Stimulated activated CD4-positive, alpha-beta T cell treated with anti-CD3 and anti-CD28 coated beads, TNF-alpha, amount 100 ng/mL, for 48 hours (primary cell): ENCODE measurements at places on chromosomes 11 and 22.

DNA sequence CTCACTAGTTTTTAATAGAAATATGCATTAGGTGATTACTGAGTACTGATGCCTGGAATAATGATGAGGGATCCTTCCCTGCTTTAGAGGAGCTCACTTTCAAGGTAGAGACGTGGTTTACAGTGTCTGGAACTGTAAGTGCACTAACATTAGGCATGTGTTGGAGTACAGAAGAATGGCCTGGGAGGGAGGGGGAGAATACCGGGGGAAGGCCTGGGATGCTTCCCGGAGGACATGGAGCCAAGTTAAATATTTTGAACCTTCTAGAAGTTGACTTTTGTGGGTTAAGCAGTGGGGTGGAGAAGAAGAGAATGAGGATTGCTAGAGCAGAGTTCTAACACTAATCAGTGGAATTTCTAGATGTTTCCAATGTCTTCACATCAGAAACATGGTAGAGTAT is 261.6 kb downstream of the NELL1 start:
- no peak for DNase-seq

- DNase-seq, result peak; percentile 44
Observed at GRCh38 chr22:24803064-24803542, 2.9 kb upstream of the SGSM1 start.

DNA sequence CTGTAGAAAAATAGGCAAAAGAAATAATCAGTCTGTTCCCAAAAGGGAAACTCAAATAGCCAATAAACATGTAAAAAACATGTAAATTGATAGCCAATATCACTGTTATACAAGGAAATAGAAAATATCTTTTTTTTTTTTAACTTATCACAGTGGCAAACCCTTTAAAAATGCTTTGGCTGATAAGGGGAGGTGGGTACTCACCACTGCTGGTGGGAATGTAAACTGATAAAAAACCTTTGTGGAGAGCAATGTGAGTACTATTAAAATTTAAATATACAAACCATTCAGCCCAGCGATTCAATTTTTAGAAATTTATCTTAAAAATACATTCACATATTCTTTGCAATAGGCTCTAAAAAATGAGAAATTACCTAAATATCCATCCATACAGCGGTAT is 3.6 kb downstream of the RPUSD4 start:
- DNase-seq, result no peak

DNA sequence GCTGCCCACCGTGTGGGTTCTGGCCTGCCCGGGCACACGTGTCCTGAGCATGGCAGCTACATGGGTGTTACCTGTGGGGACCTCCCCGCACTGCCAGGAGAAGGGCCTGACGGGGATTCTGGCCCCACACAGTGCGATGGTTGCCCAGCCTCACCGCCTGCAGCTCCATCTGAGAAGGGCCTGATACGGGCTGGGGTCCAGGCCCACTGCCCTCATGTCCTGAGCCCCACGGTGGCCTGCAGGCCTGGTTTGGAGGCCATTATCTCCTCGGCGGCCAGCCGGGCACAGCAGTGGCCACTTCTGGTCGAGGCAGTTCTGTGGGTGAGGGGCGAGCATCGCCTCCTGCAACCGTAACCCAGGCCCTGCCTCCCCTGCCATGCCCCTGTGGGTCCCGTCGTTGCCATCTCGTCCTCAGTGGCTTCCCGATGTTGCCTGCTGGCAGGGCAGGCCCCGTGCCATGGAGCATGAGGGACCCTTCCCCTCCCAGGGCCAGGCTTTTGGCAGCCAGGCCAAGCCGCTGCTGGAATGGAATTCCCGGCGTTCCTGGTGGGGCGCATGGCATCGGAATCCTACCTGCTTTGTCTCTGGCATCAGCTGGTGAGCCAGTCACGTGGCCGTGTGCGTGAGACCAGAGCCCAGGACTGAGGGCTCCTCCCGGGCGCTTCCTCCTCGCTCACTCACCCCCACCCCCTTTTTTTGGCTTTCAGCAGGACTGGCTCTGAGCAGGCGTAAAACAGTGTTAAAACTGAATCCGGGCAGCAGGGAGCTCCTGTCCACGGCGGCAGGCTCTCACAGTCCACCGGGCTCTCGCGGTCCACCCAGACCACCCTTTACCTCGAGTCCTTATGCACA is 71.9 kb upstream of the PPARA start:
- DNase-seq, result no peak

DNA sequence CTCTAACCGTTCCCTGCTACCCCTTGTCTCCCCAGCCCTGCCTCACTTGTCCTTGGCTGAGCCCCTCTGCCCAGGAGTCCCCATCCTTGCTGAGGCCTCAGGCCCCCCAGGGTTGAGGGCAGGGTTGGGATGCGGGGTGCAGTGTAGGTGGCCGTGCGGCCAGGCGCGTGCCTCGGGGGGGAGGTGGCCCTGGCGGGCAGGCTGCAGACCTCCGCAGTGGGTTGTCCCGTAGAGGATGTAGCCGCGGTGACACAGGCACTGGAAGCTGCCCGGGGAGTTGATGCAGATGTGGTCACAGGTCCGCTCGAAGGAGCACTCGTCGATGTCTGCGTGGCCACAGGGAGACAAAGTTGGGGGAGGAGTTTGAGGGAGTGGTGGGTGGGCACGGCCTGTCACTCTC is 41.9 kb upstream of the TTLL12 start:
- DNase-seq, result no peak

GRCh38 chr11:43573233-43573632 is 107.3 kb upstream of the HSD17B12 start:
- DNase-seq, result no peak

GRCh38 chr11:63599211-63600122 is 14.8 kb downstream of the PLAAT3 start:
- no peak for DNase-seq

GRCh38 chr11:120932305-120932915 is 91.5 kb upstream of the TBCEL start:
- DNase-seq, result no peak

DNA sequence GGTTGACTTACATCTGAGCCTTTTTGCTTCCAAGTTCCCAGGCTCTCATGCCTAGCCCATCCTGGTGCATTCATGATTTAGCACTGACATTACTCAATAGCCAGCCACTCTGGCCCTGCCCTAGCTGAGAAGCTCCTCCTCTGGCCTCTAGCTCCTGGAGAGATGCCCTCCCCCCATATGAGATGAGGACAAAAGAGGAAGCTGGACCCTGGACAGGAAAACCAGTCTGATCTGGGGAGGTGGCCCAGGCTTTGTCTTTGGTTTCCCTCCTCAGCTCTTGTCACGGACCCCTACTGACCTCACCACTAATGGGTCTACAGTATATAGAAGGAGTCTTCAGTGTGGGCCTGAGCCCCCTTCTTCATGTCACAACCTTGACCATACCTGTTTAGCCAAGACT is 3.0 kb downstream of the RHOG start:
- DNase-seq, result no peak

GRCh38 chr11:10551290-10551592 is 10.3 kb upstream of the RNF141 start:
- no peak for DNase-seq

- DNase-seq, result no peak
Observed at GRCh38 chr11:20369826-20370225, 6.3 kb downstream of the HTATIP2 start.

- no peak for DNase-seq
Observed at GRCh38 chr11:61486779-61487178, 21.8 kb upstream of the LRRC10B start.

DNA sequence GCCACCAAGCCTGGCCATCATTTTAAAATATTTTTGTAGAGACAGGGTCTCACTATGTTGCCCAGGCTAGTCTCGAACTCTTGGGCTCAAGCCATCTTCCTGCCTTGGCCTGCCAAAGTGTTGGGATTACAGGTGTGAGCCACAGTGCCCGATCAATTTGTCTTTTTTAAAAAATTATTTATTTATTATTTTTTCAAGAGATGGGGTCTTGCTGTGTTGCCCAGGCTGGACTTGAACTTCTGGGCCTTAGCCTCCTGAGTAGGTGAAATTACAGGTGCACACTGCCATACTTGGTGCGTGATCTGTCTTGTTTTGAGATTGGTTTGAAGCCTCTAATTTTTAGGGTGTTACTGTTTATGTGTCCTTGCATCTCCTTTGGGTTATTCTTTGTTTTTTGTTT is 10.2 kb downstream of the CABIN1 start:
- DNase-seq, result no peak

GRCh38 chr11:95680169-95680929 is 109.2 kb downstream of the FAM76B start:
- no peak for DNase-seq

GRCh38 chr11:67060111-67060522 is 3.5 kb downstream of the RHOD start:
- DNase-seq, result no peak

GRCh38 chr11:34030382-34030781 is 21.1 kb upstream of the CAPRIN1 start:
- DNase-seq, result no peak

DNA sequence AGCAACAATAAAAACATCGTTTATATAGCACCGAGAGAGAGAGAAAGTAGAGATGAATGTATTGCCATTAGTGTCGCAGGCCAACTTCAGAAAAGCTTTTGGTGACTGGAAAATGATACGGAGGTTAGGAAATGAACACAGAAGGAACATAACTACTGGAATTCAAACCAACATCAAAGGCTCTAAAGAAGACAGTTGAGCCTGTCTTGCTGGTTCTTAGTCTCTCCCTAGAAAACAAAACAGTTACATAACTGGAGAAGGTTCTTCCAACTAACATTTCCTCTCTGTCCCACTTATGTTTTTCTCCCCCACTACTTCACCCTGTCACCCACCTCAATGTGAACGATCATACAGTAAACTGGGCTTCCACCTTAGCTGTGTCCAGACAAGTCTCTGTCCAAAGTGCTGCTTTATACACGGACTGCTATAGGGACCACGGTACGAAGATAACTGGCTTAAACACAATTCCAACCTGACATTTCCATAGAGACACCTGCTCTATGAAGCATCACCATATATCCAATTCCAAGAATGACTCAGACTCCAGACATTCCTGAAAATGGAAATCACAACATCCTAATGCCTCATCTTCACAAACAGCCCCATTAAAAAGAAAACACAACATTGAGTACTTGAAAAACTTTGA is 85.2 kb upstream of the ARHGAP32 start:
- no peak for DNase-seq

GRCh38 chr11:46845740-46846509 is at the start of gene CKAP5:
TSS of gene CKAP5 (minus strand) at chr11:46846280. CDS start at chr11:46821231, 25,049 bp downstream.
- peak; percentile 82 for DNase-seq

- no peak for DNase-seq
Observed at GRCh38 chr22:37741312-37741795, 44.5 kb downstream of the TRIOBP start.

DNA sequence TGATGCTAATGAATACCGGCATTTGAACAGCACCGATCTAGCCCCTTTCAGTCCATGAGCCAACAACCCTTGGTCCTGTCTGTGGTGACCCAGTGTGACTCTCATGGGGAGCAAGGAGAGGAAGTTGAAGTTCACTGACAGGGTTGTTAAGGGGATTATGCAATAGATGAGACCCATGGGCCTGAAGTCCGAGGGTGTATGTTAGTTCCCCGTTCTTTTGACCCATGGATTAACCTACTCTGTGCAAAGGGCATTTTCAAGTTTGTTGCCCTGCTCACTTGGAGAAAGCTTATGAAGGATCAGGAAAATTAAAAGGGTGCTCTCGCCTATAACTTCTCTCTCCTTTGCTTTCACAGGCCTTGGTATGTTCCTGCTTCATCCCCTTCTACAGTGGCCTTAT is 4.9 kb downstream of the PNPLA3 start:
- DNase-seq, result no peak

DNA sequence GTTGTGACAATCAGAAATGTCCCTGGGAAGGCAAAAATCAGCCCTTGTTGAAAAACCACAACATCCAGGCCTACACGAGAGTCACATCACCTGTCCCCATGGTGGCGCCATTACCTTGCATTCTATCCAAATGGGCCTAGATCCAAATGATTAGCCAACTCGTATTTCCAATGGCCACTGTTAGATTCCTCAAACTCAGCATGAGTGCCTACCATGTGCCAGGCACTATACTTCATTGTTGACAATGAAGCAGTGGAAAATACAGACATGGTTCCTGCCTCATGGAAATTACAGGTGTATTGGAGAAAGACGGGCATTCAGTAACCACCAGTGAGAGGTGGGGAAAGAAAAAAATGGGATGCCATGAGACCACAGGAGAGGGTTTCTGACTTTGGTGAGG is 29.8 kb upstream of the CREB3L1 start:
- no peak for DNase-seq

- DNase-seq, result peak; percentile 32
Observed at GRCh38 chr11:118691926-118692830, 12.7 kb upstream of the TREH start.

DNA sequence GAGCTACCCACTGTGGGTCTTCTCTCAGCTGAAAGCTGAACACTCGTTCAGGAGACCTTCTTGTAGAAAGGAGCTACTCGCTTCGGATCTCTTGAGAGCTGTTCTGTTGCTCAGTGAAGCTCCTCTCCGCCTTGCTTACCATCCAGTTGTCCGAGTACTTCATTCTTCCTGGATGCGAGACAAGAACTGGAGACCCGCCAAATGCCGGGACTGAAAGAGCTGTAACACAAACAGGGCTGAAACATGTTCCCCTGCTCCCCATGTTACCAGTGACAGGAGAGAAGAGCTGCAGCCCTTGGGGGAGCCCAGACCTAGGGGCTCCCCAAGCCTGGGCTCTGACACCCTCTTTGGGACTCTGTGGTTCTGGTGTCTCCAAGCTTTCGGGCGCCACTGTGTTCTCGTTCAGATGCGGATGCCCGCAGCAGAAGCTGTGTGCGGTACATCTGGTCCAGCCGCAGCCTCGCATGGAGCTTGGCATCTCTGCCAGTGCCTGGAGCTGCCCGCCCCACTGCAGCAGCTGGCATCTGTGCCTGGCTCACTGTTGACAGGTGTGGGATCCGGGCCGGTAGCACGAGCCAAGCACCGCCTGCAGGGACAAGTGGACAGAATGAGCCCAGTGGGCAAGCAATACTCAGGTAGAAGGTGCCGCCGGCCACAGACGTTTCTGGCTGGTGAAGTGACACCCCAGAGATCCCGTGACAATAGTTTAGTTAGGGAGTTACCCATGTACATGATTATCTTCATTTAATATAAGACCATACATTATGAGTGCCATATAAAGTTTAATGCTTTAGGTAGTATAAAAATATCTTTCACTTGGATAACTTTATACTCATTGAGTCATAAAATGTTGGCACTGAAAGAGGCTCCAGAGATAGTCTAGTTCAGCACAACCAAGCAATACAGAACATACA is 49.1 kb downstream of the EMSY start:
- no peak for DNase-seq

- no peak for DNase-seq
Observed at GRCh38 chr11:1845561-1846452, 7.0 kb downstream of the TNNI2 start.

DNA sequence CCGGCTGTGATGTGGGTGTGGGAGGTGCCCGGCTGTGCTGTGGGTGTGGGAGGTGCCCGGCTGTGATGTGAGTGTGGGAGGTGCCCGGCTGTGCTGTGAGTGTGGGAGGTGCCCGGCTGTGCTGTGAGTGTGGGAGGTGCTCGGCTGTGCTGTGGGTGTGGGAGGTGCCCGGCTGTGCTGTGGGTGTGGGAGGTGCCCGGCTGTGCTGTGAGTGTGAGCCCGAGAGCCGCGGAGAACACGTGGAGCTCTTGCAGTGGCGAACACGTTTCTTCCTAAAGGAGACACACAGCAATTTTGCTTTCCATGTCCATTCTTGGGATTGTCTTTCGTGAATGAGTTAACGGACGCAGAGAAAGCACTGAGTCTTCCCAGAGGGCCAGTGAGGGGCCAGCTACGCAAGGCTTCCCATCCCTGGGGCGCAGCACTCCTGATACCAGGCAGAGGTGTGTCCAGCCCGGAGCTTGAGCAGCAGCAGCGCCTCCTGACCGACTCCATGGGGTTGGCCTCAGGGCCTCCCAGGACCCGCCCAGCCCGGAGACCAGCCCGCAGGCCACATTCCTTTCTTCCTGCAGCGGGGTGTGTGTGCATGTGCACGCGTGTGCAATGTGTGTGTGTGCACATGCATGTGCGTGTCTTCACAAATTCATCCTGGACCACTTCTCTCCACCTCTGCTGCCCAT is 245.0 kb upstream of the B3GAT1 start:
- DNase-seq, result no peak
